Suppressor macrophage treated with lipopolysaccharide for 4 hours (primary cell): ENCODE measurements at places on chromosomes 3 and 15.

DNA sequence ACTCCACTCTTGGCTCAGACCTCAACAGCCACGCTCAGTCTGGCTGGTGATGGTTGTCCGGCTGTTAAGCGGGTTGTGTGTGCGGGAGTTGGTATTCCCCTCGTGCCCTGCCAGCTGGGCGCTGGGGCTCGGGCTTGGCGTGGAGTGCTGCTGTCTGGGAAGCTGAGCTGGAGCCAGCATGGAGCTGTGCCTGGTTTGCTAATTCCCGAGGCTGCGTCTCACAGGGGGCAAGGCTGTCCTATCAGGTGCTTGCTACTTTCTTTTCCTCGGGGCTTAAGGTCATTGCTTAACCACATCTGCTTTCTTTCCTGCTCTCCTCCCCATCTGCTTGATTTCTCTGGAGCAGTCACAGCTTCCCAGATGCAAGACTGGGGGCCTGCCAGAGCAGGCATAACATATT, 29.9 kb downstream of the PDIA5 start:
- no peak for DNase-seq

DNA sequence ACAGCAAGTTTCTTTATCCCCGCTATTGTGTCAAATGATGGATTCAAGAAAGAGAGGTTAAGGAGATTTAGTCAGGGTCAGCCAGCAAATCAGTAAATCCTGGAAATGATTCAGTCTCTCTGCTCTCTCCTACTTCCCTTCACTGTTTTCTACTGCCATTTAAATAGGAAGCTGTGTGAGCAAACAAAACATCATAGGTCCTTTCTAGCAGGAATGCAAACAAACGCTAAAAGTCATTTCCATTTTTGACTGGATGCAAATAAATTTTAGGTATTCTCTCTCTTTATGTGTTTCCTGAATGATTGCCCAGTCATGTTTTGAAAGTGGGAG, 299.4 kb upstream of the RORA start:
- no peak for DNase-seq

DNA sequence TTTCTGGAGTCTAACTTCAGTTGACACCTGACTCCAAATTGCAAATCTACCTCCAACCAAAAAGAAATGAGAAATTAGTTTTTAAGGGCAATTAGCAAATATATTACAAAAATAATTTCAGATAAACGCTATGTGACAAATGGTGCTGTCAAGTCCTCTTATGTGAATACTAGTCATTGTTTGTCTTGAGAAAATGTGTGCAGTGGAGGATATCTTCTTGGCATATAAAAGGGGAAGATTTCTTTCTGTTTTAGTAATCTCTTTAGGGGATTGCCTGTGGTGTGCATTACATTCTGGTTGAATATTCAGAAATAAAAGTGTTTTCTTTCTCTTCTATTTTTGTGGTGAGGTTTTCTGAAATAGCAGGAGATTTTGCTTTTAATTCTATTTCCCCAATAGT, 3.0 kb upstream of the GCSAM start:
- DNase-seq = no peak

GRCh38 chr3:98733053-98733811, 29.9 kb upstream of the ST3GAL6 start:
- DNase-seq = peak; percentile 32

DNA sequence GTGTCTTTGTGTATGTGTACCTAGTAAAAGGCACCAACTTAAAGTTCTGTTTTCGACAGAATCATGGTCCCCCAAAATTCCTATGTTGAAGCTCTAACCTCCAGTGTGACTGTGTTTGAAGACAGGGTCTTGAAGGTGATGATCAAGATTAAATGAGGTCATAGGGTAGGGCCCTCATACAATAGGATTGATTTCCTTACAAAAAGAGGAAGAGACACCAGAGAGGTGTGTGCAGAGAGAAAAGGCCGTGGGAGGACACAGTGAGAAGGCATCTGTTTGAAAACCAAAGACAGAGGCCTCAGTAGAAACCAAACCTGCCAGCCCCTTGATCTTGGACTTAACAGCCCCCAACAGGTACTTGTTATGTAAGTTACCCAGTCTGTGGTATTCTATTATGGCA, 52.0 kb upstream of the CORO2B start:
- peak; percentile 25 for DNase-seq

GRCh38 chr3:177361081-177361938, 164.0 kb upstream of the TBL1XR1 start:
- DNase-seq = peak; percentile 72

DNA sequence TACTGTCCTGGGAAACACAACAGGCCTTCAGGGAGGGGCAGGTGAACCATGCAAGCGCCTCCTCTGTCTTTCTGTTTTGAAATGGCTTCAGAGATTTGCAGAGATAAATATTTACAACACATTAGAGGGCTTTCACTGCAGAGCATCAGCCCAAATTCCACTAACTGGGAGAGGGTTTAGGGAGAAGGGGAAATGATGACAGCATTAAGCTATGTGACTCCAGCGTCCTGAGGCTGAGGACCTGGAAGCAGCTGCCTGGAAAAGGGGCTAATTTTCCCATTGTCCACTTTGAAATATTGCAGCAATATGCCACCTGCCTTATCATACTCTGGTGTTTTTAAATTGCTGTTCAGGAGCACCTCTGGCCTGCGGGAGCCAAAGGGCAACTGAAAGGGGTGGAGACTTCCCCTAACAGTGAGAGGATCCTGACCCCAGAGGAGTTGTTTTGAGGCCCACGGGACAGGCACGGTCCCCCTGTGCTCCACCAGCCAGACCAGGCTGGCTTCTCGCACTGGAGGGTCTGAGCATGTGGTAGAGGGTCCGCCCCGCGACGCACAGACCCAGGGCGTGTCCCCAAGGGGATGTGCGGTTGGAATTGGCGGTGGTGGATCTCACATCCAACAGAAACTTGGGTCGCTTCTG, 110.6 kb downstream of the XXYLT1 start:
- no peak for DNase-seq

DNA sequence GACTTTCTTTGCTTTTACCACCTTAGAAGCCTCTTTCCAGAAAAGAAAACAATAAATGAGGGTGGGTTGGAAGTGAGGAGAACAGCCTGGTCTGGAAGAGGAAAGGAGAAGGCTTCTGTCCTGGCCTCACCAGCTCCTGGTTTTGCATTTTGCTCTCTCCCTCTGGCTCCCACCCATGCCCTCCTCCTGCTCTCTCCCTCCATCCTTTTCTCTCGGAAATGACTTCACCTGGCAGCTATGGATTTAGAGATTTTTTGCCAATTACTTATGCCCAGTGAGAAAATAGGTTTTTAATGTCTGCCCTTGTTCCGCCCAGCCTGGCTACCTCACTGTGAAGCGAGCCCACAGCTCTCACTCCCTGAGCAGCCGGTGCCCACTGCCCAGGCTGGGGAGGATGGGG, 77.9 kb upstream of the NTRK3 start:
- no peak for DNase-seq

GRCh38 chr3:180048103-180048502, 11.4 kb upstream of the PEX5L start:
- DNase-seq = peak; percentile 39

- peak; percentile 41 for DNase-seq
These were observed 15.5 kb upstream of the CMTM7 start for GRCh38 chr3:32376115-32376514.
